T-helper 2 cell (primary cell): ENCODE measurements at places on chromosomes 7 and 10.

DNA sequence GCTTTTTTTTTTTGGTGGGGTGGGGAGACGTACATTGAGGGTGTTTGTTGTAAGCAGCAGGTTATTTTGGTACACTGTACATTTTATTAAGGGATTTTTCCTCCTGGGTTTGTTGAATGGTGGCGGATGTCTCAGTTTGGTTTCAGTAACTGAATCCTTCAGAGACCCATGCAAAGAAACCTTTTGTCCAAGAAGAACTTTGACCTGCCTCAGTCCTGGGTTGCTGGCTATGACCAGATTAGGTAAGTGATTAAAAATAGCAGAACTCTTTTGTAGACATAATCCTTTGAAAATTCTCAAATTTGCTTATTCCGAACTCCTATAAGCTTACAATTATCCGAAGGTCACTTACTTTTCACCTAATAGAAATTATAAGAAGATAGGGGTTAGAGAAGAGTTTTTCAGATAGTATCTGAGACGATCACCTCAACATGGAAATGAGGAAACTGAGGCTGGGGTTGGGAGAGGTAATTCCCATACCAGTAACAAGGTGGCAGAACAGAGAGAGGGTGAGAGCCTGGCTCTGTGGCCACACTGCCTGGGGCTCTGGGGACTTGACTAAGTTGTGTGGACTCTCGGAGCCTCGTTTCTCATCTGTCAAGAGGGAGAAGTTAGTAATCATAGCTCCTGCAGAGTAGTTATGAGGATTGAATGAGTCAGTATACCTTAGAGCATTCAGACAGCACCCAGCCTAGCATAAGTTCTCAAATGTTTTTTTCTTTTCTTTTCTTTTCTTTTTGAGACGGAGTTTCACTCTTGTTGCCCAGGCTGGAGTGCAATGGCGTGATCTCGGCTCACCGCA lies 87.4 kb downstream of the CCNY start:
- no peak for DNase-seq

- DNase-seq, result no peak
Measured at GRCh38 chr10:70974351-70974901, 86.1 kb upstream of the PCBD1 start.

GRCh38 chr10:3631701-3632330 lies 153.2 kb downstream of the KLF6 start:
- no peak for DNase-seq

DNA sequence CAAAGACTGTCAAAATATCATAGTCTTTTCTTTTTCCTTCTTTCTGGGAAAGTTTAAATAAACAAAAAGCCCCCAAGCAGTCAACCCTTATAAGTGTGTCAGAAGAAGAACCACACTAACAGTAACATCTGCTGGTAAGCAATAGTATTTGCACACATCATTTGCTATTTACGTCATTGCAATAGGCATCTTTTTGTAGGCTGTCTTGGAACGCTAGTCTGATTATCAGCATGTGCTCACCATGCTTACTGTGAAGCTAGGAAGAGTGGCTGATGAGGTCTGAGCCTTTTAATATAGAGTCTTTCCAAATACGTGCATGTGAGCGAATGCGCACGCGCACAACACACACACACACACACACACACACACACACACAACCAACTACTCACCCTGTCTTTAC lies 599.0 kb upstream of the TPK1 start:
- no peak for DNase-seq

GRCh38 chr10:13338390-13339110 lies 9.5 kb downstream of the SEPHS1 start:
- no peak for DNase-seq

- DNase-seq, result no peak
Measured at GRCh38 chr10:133173860-133174640, 14.0 kb downstream of the KNDC1 start.

GRCh38 chr7:112400141-112400540 lies 50.1 kb upstream of the IFRD1 start:
- no peak for DNase-seq

GRCh38 chr10:38038107-38038931 lies 27.8 kb downstream of the ZNF33A start:
- peak; percentile 51 for DNase-seq

GRCh38 chr10:119190353-119190752 lies 11.7 kb upstream of the PRDX3 start:
- DNase-seq, result no peak

GRCh38 chr7:57398548-57398947 lies 51.4 kb upstream of the ZNF716 start:
- DNase-seq, result no peak

DNA sequence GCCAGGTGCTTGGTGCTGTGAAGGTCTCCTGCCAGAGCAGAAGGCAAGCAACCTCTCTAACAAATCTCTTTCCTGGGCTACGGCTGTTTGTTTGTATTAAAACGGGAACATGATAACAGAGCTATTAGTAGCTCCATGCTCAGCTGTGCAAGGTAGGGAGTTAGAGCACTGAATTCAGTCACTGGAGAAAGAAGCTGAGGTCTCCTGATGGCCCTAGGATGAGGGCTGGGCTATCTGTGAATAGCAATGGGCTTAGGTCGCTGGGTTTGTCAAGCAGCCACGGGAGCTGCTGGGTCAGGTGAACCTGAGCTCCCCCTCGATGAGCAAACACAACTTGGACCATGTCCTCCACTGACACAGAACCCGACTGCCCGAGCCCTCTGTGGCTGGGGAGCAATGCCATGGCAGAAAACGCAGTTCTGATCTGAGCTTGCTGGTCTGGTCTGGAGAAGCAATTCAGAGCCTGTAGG lies 24.4 kb downstream of the TACC2 start:
- DNase-seq, result no peak

DNA sequence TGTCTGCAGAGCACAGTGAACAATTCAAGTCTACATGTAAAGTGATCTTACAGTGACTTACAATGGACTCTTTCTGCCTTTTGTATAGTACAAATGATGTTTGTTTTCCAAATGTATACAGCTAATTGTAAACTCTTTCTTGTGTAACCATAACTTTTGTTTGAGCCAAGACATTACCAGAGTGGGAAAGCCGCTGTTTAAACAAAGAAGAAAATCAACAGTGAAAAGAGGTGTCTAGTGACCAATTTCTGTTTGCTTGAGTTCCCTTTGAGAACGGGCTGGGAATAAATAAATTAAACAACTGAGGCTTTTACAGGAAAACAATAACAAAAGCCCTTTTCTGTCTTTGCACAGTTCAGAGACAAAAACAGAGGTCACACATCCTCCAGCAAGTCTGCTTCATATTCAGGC lies 1163.4 kb downstream of the CNTNAP2 start:
- DNase-seq, result no peak

GRCh38 chr10:114412907-114413797 lies 8.8 kb upstream of the AFAP1L2 start:
- no peak for DNase-seq

GRCh38 chr7:132117181-132117580 lies 459.1 kb downstream of the PLXNA4 start:
- DNase-seq, result no peak

DNA sequence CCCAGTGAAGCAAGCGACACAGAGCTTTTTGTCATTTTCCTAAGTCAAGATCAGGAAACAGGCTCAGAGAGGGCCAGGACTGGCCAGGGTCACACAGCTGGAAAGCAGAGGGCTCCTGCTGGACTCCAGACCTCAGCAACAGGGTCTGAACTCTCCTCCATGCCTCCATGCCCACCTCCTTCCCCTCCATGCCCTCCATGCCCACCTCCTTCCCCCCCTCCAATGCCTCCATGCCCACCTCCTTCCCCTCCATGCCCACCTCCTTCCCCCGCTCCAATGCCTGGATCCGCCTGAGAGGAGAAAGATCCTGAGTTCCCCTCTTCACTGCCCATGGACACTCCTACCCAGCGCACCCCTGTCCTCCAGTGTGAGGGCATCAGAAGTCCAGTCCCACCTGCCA lies 51.3 kb downstream of the OAT start:
- DNase-seq, result no peak

DNA sequence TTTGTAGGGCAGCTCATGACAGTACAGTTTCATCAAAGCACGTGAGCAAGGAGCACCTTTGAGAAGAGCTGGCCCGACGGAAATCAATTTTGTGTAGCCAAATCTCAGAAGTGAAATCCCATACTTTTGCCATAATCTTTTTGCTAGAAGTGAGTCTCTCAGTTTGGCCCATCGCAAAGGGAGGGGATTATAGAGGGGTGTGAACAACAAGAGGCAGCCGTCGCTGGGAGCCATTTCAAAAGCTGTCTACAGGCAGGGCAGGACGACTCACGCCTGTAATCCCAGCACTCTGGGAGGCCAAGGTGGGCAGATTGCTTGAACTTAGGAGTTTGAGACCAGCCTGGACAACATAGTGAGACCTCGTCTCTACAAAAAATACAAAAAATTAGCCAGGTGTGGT lies 599.8 kb downstream of the GALNT17 start:
- no peak for DNase-seq

DNA sequence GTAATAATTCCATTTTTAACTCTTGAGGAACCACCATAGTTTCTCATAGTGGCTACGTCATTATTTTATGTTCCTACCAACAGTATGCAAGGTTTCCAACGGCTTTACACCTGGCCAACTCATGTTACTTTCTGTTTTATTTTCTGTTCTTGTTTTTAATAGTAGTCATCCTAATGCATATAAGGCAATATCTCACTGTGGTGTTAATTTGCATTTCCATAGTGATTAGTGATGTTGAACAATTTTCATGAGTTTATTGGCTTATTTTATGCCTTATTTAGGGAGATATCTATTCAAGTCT lies 465.5 kb upstream of the KLF6 start:
- no peak for DNase-seq

- no peak for DNase-seq
Measured at GRCh38 chr10:48439581-48440041, 133.1 kb downstream of the MAPK8 start.

DNA sequence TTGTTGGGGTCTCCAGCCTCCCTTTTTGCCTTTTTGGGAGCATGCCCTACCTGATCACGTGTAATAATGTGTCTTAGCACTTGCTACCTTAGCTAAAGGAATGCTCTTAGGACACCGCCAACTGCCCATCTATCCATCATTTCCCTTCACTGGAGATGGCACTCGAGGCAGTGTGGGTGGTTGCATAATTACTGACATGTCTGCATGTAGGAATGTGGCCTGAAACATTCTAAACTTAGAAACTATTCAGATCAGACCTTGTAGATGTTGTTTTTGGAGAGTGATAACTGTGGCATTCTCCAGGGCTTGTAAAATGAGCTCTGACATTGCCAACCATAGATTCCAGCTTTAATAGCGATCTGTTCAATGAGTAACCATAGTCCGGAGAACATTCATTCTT lies 365.8 kb downstream of the BBS9 start:
- no peak for DNase-seq

DNA sequence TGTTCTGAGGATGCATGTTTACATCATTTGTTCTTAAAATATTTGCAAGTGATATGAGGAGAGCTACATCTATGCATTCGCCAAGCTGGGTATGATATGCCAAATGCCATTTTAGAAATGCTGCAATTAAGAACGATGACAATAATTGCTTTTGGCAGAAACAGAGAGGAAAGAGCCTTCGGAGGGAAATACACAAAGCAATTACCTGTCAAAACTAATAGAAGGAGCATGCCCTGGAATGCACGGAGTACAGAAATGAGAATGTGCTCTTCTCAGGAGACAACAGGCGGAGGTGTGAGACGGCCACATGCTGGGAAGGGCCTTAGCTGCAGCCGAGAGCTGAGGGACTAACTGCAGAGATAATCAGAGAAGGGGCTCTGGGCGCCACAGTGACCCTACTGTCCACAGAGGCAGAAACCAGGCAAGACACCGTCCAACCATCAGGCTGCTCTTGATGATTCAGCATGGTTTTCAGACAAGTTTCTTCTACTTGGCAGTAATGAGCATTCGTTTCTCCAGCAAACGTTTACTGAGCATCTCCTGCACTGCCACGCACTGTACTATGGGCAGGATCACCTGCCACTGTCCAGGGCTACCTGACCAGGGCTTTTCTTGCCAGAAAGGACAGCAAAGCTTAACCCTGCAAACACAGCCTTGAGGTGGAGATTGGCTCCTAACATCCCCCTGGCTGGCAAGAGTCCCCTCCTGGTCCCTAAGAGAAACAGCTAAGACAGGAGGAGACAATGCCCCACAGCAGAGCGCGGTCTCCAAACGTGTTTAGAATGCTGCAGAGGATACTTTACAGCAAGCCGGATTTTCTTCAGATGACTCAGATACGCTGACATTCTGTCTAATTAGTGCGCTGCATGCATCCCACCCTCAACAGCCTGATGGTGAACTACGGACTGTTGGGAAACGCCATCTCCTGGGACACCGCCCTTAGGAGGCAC lies 18.1 kb downstream of the VIPR2 start:
- no peak for DNase-seq

DNA sequence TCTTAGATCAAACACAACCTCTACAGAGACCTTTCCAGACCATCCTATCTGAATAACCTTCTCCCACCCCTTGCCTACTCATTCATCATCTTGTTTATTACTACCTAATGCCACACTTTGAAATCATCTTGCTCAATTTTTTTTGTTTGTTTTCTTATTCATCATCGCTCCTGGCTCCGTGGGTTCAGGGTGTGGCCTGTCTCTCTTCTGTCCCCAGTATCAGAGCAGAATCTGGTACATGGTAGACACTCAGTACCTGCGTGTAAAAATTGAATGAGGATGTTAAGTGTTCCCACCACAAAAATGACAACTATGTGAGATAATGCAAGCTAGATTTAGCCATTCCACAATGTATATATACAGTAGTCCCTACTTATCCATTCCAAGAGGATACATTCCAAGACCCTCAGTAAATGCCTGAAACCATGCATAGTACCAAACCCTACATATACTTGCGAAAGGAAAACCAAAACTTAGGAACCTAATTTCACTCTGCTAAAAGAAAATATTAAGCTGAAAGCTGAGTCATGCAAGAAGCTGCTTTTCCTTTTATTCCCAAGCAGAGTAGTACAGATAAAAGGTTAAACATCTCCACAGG lies 72.1 kb upstream of the SEC61G start:
- no peak for DNase-seq

- DNase-seq, result no peak
Measured at GRCh38 chr7:116211913-116212596, 1.7 kb downstream of the TES start.

- no peak for DNase-seq
Measured at GRCh38 chr10:14016011-14016536, 314.6 kb downstream of the FRMD4A start.

GRCh38 chr7:50738932-50739331 lies 43.8 kb downstream of the GRB10 start:
- DNase-seq, result no peak
